Right lung (tissue), 10 donors: ENCODE measurements at places on chromosomes 7 and 10.

DNA sequence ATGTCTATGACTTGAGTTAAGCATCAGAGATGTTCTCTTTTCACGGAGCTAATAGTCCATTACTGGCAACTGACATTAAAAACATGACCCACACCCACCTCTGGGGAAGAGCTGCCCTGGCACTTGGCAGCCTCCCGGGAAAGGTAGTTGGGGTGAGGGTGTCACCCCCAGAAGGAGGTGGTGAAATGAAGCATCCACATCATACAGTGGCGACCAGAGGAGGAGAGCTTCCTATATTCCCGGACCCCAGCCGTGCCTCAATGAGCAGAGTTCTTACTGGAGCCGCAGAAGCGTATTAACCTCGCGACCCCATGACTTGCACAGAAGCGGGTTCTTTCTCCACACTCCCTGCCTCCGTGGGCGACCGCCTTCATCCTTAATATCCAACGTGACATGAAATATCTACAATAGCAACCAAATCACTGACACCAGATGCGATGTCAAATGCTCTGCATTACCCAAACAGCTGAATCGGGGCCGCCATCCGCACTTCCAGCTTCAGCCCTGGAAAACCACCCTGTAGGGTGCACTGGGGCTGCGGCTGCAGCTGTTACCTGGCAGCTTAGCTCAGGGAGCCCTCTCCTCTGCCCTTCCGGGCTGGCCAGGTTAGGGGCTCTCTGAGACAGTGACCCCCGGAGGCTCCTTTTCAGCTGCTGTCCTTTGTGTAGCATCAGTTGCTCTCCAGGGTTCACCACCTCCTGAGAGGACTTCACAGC, 103.1 kb upstream of the PARD3 start:
- DNase-seq: no peak

- DNase-seq: no peak
These were observed 168.6 kb downstream of the GFRA1 start for GRCh38 chr10:116104210-116104932.

- no peak for DNase-seq
These were observed 358.1 kb downstream of the FRMD4A start for GRCh38 chr10:13972609-13973008.

GRCh38 chr10:83603708-83604107, 535.6 kb upstream of the GHITM start:
- DNase-seq: no peak

- no peak for DNase-seq
These were observed 14.8 kb downstream of the RAB19 start for GRCh38 chr7:140418653-140419052.

GRCh38 chr7:2864999-2865670, 21.0 kb upstream of the GNA12 start:
- DNase-seq: peak; percentile 63

DNA sequence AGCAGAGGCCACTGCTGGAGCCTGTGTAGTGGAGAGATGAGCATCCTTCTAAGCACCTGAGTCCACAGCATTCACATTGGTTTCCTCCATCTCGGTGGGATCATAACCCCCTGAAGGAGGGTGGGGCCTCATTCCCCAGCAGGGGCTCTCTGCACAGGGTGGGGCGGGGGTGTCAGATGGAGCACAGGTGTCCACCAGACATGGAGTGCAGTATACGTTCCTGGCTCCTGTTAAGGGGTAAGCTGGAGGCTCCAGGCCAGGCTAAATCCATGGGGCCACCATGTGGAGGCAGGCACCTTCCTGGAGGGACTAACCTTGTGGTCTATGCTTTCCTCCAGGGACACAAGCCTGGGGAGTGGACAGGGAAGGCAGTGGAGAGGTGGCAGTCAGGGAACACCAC, 252.6 kb downstream of the GRID1 start:
- no peak for DNase-seq
